Kidney (tissue), 22 donors: ENCODE measurements at places on chromosomes 6 and 20.

DNA sequence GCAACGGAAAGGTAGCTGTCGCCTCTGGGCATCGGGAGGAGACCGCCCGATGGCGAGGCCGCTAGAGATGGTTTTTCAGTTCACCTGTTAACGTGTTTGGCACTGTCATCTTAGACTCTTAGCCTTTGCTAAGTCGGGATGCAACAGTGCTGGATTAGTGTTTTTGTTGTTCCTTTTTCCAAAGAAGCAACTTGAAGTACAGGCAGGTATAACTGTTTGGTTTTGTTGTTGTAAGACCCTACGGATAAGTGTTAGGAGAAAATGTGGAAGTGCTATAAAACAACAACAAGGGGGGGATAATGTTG is 723 bp downstream of the MANEA start:
- DNase-seq: no peak

- no peak for DNase-seq
Measured at GRCh38 chr6:67362976-67363375, 1272.1 kb upstream of the ADGRB3 start.

DNA sequence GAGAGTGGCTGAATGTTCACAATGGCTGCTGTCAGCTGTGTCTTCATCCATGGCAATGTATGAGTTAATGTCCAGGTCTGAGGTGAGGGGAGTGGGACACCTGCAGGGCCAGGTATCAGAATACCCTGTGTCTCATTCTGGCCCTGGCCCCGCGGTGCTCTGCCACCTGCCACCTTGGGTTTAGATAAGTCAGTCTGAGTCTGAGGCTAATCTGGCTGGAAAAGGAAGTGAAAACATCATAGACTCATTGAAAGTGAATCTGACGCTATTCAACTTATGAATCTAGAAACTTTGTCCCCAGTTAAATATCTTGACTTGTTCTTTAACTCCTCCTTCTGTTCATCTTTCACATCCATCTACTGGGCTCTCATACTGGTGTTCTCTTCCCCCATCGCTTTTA is 267.1 kb upstream of the JAG1 start:
- no peak for DNase-seq

- no peak for DNase-seq
Measured at GRCh38 chr6:140283197-140283596, 908.7 kb upstream of the CITED2 start.

DNA sequence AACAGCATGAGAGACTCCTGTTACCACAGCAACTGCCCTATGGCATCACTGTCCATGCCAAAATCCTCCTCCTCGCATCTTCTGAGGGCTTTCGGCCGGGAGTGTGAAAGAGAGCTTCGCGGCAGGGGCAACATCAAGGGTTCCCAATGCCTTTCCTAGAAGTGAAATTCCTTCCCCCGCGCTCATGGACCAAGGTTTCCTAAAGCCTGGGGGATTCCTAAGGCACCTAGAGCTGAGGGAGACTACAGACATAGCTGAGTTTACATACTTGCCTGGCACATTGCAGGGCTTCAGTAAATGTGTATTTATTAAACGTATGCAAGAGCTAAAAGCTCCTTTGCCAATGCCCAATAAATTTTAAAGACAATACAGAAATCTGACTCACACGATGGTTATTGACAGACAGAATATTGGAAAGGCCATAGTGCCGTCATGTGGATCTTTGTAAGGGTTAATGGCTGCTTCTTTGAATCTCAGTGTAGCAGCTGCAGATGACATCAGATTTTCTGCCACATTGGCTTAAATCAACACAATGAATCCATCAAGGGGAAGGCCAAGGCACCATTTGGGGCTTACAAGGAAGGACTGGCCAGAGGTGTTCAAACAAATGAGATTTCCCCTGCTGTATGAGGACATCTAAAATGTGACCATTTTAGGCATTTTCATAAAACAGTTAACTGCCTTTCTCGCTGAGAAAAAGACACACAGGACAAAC is 281.2 kb upstream of the JARID2 start:
- DNase-seq: no peak

DNA sequence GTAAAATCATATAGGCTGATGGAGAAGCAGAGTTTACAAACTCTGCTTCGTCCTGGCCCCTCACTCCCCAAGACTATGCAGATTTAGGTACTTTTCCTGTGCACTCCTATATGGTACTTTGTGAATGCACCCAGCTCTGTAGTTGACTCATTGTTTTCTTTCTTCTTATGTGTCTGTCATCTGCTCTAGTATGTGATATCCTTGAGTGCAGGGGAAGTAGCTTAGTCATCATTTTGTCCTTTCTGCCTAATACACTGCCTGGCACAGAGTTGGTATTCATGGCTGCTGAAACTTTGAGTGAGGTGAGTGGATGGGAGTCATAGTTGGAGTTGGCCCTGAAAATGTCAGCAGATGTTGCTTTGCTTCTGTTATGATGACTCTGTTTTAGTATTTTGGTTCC is 222.6 kb downstream of the RNF144B start:
- DNase-seq: no peak

GRCh38 chr6:50706575-50706974 is 6.8 kb upstream of the TFAP2D start:
- no peak for DNase-seq

- no peak for DNase-seq
Measured at GRCh38 chr20:23136893-23137745, 51.0 kb upstream of the CD93 start.

DNA sequence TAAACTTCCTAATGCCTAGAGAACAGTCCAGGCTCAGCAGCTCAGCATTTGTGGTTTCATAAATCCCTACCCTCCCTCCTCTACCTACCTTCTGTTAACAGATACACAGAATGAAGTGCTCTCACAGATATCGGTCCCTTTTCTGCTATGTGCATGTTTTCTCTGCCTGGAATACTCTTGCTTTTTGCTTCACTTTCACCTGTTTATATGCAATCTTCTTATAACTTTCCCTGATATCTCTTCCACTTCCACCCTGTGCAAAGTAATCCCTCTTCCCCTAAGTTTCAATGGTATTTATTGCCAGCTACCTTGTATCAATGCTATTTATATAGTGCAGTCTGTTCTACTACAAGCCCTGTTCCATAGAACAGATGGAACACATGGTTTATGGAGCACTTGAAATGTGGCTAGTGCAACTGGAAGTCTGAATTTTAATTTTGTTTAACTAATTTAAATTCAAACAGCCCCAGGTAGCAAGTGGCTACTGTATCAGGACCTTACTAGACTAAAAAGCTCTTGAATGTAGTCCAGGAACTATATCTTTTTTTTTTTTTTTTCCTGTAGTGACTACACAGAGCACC is 3.1 kb upstream of the TAB2 start:
- DNase-seq: no peak

DNA sequence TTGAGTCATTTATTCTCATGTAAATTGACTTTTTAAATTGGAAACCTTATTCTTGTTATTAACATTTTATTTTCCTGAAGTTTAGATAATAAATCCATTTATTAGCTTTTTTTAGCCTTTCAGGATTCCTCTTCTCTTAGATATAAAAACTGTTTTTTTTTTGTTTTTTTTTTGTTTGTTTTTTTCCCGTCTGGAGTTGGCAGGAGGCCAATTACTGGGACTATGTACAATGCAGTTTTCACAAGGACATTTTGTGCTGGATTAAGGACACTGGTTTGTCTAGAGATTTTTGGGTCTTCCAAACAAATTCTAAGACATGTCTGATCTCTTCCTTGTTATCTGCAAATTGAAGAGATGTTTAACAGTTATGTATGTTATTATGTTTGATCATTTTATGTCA is 1.3 kb downstream of the BTNL2 start:
- DNase-seq: no peak

- no peak for DNase-seq
Measured at GRCh38 chr6:147117580-147117979, 86.6 kb upstream of the STXBP5 start.

GRCh38 chr6:113031591-113032238 is 684.6 kb downstream of the RFPL4B start:
- no peak for DNase-seq

- no peak for DNase-seq
Measured at GRCh38 chr6:93407186-93407585, 12.2 kb downstream of the EPHA7 start.

GRCh38 chr6:149563203-149563927 is 2.8 kb upstream of the GINM1 start:
- no peak for DNase-seq

- DNase-seq: no peak
Measured at GRCh38 chr6:14738933-14739332, 506.9 kb upstream of the JARID2 start.

- DNase-seq: peak; percentile 75
Measured at GRCh38 chr20:36836591-36837269, 39.2 kb upstream of the TLDC2 start.

- DNase-seq: no peak
Measured at GRCh38 chr6:140806431-140806830, 1326.3 kb upstream of the GJE1 start.

DNA sequence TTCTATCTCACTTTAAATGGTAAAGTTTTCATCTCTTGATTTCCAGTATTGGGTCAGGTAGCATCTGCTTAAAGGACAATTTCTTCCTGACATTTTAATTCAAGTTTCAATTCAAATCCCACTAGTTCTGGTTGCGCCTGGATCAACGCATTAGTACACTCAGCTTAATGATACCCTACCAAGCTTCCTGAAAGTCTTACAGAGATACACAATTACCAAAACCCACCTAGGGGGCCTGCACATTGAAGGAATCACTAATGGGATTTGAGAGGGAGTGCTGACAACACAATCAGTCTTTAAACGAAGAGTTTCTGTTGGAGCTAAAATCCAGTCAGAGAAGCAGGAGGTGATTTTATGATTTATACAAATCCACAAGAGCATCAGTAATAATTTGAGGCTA is 293.0 kb downstream of the PHF3 start:
- no peak for DNase-seq

GRCh38 chr6:35427851-35428321 is 24.3 kb upstream of the FANCE start:
- DNase-seq: no peak

GRCh38 chr20:49566401-49567364 is 1.3 kb downstream of the PTGIS start:
- peak; percentile 19 for DNase-seq

- no peak for DNase-seq
Measured at GRCh38 chr6:2542101-2542857, 208.4 kb downstream of the MYLK4 start.

- peak; percentile 18 for DNase-seq
Measured at GRCh38 chr6:139271056-139271455, 20.7 kb downstream of the TXLNB start.

DNA sequence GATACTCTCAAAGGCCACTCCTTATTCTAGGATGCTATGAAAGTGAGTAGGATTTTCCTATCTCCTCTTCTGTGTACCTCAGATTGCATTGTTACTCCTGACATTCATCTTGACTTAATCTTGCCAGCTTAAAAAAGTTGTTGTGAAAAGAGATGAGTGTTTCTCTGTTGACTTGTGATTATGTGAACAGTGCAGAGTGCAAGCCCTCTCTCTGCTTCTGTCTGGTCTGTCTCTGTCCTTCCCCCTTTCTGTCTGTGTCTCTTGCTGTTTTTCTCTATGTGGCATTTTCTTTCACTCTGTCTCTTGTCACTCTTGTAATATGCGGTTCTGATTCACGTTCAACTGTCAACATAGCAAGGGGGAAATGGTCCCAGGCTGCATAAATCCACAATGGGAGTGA is 306.6 kb downstream of the FARS2 start:
- DNase-seq: no peak

DNA sequence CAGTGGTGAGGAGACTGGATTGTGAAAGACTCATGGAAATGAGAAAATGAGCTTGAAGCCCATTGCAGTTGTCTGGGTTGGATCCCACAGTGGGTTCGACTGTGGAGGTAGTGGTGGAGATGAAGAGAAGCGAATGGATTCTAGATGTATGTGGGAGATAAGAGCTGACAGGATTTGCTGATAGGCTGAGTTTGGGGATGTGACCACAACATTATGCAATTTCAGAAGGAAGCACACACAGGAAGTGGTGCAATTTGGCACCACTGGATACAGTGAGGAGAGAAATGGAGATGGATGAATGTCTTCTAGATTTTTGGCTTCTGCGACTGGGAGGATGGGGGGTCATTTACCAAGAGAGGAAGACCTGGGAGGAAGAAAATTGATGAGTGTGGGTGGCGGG is 64.4 kb upstream of the MAFB start:
- no peak for DNase-seq

DNA sequence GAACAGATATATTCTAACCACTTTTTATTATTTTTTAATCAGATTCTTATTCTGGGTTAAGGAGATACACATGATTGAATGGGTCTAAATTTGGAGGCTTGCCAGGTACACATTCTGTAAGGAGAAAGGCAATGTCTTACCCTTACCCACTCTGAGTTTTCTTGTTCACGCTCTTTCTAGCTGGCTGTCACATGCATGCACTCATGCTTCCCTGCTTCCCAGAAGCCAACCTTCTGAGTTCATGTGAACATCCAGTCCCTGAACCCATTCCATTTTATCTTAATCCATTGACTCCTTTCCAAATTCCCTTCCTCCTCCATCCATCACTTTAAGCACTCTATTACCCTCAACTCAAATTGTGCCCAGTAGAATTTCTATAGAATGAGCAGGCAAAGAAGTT is 17.5 kb upstream of the MOCS1 start:
- DNase-seq: no peak

DNA sequence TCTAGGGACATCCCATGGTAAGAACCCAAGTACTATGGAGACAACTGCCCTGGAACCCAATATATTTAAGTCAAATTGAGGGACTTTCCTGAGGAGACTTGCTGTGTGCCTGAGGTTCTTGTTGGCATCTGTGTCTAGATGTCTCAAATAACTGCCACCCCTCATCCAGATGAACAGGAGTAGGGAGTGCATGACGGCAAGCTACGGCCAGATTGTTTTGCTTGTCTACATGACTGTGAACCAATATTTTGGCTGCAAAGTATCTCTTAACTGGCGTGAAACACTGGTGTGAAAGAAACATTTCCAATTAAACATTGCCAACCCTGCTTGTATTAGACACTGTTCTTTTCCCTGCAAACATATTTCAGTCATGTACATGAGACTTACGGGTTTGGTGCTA is 52.4 kb upstream of the SIM1 start:
- no peak for DNase-seq

DNA sequence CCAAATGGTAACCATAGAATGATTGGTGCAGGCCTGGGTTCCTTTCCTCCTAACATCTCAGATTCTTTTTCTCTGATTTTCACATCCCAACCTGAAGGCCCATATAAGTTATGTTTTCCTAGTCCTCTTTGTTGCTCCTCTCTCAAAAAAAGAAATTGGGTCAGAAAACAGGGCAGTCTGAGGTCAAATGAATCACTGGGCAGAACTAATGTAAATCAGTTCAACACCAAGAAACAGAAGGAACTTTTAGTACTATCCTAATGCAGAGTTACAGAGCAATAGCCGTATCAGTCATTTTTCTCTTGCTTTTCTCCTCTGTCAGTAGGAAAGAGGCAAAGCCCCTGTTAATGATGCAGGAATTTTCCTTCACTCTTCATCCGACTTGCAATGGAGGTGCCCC is 11.0 kb upstream of the TPD52L1 start:
- no peak for DNase-seq

DNA sequence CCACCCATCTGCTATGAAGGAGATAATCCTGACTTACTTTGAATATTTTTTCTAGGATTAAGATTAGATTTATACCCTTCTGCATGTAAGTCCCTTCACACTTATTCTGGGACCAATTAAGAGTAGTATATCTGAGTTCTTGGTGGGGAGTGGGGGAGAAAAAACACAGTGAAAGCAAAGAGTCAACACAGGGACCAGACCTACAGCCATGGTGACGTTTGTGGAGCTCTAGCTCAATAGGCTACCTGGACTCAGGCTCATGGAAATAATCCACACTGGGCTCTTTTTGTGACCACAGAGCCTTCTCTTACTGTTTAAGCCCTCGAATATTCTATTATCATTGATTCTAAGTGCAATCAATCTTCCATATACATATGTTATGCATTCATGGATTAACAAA is 491.4 kb downstream of the LMBRD1 start:
- no peak for DNase-seq
